ENCODE measurements at places on chromosomes 6 and 20.
A peak's percentile ranks its signal among the peaks of the same experiment; 100 is the strongest.

DNA sequence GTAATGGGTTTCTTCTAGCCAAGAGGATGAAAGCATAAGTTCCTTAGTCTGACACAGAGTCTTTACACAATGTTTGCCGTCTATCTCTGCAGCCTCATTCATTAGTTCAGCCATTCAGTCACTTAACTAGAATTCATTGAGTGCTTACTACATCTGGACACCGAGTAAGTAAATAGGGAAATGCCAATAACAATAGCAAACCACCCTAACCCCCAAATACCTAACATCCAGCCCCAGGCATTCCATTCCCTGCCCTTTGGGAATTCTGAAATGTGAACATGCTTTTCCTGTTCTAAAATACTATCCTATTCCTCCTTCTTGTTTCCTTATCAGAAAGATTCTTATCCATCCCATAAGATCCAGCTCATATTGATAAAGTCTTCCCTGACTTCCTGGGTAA is 277.6 kb upstream of the RNF217 start:
- DNase-seq: no peak

- DNase-seq: peak; percentile 36
Observed at GRCh38 chr6:122530440-122531046, 58.9 kb upstream of the SERINC1 start.

DNA sequence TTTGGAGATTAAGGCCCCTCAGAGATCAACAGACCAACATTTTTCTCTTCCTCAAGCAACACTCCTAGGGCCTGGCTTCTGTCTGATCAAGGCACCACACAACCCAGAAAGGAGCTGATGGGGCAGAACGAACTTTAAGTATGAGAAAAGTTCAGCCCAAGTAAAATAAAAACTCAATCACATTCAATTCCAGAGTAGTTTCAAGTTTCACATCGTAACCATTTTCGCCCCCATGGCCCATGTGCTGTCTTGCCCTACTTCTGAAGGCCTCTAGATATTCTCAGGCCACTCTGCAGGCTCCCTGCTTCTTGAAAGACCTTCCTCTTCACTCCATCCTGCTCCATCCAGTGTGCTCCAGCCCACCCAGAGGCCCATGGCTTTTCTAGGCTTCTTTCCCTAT is 4.2 kb downstream of the IL17A start:
- no peak for DNase-seq

- DNase-seq: no peak
Observed at GRCh38 chr6:134345789-134346188, 27.9 kb upstream of the SGK1 start.

- peak; percentile 86 for DNase-seq
Observed at GRCh38 chr20:58179432-58180099, 48.9 kb downstream of the ANKRD60 start.

DNA sequence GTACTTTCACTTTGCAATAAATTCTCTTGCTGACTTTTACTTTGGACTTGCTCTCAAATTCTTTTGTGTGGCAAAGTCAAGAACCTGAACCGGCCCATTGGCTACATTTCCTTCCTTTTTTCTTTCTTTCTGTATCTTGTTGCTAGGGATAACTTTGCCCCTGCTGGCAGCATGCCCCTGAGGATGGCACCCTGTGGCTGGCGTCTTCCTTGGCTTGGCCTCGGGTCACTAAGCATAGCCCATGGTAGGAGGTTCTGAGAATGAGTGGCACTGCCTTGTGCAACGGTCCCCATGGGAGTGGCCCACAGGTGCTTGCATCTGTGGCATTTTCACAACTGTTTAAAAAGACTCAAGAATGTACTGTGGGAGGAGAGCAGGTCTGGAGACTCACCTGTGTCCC is 14.0 kb upstream of the HLA-F start:
- no peak for DNase-seq

- DNase-seq: no peak
Observed at GRCh38 chr6:162728706-162729105, 932 bp downstream of the PACRG start.

GRCh38 chr6:109118871-109119354 is 23.6 kb downstream of the CEP57L1 start:
- no peak for DNase-seq

- DNase-seq: peak; percentile 35
Observed at GRCh38 chr20:25984933-25985332, 288.3 kb upstream of the ZNF337 start.
